ENCODE measurements at places on chromosomes 5 and 9.

- no peak for DNase-seq
Measured at GRCh38 chr5:4374866-4375265, 765.3 kb upstream of the ADAMTS16 start.

DNA sequence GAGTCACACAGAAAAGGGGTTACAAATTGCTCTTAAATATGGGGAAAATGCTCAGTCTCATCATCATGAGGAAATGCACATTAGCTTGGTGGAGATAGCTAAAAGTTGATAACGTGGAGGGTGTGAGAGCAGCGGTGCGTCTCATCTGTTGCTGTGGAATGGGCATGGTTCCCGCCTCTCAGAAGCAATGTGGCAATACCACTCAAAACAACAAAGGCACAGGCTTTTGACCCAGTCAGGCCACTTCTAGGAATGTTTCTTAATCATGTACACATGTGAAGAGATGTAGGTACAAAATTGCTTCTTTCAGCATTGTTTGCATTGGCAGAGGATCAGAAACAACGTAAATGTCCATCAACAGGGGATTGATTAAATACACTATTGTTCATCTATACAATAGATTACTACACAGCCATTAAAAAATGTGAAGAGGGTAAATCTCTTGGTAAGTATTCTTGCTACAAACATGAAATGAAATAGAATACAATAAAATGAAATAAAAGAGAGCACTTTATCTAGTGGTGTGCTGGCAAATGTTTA, 212.6 kb upstream of the MSX2 start:
- no peak for DNase-seq

GRCh38 chr5:38540314-38540713, 16.1 kb downstream of the LIFR start:
- no peak for DNase-seq

DNA sequence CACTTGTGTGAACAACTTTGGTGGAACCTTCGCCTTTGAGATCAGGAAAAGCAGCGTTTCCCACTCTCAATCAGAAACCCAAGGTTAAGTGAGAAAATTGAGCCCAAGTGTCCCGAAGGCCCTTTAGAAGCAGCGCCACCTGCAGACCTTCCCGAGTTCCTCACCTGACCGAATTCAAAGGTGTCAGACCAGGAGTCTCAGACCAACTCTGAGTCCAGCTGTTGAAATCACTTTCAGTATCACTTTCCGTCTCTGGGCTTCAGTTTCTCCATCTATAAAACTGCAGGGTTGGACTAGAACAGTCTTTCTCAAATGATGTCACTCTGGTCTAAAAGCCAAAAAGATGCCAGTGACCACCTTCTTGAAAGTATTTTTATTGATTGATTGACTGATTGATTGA, 31.7 kb upstream of the GRHPR start:
- DNase-seq, result peak; percentile 20

GRCh38 chr9:4894076-4894475, 91.0 kb upstream of the JAK2 start:
- DNase-seq, result no peak

- no peak for DNase-seq
Measured at GRCh38 chr9:77832639-77833038, 184.5 kb upstream of the GNA14 start.

DNA sequence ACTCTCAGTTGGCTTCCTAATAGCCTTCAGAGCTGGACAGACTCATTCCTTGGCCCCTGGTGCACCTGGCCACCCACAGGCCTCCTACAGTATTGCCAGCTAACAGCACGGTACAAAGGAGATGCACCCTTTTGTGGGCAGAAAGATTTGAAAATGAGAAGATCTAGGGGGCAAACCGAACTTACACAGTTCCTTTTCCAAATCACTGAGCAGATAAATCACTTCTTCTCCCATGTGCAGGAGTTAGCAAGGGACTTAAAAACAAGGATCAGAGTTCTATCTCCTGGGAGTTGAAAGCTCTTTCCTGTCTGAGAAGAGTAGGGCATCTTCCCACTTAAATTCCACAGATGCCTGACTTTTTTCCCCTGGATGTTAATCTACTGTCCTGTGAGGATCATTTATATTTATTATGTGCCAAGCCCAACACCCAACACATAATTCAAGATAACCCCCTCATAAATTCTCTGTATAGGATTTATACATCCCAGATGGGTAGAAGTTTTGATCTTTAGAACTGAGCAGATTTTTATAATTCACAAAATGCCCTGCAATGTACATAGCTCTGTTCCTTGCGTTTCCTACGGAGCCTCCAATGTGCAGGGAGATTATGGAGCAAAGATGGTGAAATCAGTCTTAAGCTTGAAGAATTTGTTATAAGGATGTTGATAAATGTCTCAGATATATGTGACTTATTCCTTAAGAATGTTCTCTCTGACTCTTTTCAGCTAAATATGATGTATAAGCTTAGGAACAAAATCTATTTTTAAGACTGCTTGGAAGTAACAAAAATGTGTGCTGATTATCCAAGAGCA, 207.2 kb upstream of the DAPK1 start:
- DNase-seq, result no peak

GRCh38 chr5:80128141-80128540, 93.0 kb downstream of the THBS4 start:
- DNase-seq, result no peak

GRCh38 chr5:65203746-65204145, 278.0 kb downstream of the ADAMTS6 start:
- DNase-seq, result no peak

GRCh38 chr5:147369742-147370374, 135.0 kb downstream of the STK32A start:
- DNase-seq, result no peak

DNA sequence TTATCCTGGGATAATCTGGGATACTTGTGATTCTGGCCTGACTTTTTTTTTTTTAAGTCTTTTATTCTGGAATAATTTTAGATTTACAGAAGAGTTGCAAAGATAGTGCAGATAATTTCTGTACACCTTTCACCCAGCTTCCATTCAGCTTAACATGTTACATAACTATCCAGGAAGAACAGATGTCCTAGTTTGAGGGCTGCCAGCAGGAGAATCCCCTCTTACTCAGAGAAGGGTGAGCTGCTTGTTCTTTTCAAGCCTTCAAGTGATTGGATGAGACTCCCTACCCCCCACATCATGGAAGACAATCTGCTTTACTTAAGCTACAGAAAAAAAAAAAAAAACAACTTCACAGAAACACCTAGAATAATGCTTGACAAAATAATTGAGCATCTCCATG, 254.2 kb downstream of the TRIM32 start:
- no peak for DNase-seq

DNA sequence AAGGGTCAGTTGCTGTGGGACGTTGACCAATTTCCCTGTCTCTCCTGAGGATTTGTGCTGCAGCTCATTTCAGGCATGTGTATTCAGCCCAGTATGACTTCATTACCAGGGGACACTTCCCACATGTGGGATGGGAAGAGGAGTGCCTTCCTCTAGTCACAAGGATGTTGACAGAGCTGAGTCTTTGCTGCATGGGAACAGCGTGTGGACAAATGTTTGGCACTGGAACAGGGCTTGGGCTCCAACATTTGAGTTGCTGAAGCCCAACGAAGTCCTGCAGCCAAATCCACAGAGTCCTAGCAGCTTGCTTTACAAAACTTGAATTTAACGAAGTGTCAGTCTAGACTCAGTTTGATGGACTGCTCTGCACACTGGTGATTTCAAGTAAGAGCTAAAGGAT, 283.2 kb downstream of the SH3GL2 start:
- DNase-seq, result no peak

All from CD4-positive, alpha-beta T cell (primary cell).